NCI-H2029 treated with DMSO at 0.1 percent for 48 hours (cell line): ENCODE measurements at places on chromosomes 12 and 14.

DNA sequence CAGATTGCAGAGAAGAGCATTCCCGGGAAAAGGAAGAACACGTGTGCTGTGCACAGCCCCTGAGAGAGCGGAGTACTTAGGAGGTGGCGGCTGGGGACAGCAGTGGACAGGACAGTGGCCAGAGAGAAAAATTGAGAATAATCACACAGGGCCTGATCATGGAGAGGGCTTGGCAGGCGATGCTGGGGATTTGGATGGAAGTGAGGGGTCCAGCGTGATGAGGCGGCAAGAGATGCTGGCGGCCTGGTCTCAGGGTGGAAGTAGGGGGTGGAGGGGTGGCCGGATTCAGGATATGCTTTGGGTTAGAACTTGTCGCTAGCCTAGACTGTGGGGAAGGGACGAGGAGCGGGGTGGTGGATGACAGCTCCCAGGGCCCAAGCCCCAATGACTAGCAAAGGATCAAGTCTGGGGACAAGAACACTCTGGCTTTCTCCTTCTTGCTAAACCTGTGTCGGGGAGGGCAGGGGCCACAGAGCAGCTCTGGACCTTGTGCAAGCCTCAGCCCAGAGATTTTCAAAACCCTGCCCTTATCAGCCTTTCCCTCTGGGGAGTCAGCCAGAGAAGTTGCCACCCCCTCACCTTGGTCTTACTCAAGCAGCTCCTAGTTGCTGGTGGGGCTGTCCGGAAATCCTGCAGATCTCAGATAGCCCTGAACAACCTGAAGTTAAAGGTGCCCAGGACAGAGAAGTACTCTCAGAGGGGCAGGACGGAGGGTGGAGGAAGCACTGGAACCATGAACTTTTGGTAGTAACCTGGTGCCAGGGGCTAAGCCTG is 1.3 kb downstream of the HVCN1 start:
- DNase-seq, result no peak

DNA sequence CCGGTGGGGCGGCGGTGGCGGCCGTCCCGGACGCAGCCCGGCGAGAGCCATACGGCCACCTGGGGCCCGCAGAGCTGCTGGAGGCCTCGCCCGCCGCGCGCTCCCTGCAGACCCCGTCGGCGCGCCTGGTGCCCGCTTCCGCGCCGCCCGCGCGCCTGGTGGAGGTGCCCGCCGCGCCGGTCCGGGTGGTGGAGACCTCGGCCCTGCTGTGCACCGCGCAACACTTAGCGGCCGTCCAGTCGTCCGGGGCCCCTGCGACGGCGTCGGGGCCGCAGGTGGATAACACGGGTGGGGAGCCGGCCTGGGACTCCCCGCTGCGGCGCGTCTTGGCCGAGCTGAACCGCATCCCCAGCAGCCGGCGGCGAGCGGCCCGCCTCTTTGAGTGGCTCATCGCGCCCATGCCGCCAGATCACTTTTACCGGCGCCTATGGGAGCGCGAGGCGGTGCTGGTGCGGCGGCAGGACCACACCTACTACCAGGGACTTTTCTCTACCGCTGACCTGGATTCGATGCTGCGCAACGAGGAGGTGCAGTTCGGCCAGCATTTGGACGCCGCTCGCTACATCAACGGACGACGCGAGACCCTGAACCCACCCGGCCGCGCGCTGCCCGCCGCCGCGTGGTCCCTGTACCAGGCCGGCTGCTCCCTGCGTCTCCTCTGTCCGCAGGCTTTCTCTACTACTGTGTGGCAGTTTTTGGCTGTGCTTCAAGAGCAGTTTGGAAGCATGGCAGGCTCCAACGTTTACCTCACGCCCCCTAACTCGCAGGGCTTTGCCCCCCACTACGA is 716 bp downstream of the RIOX1 start:
- no peak for DNase-seq

GRCh38 chr14:57061009-57061711 is 207.5 kb downstream of the EXOC5 start:
- no peak for DNase-seq

GRCh38 chr14:89564286-89564957 is 147.4 kb upstream of the FOXN3 start:
- no peak for DNase-seq

DNA sequence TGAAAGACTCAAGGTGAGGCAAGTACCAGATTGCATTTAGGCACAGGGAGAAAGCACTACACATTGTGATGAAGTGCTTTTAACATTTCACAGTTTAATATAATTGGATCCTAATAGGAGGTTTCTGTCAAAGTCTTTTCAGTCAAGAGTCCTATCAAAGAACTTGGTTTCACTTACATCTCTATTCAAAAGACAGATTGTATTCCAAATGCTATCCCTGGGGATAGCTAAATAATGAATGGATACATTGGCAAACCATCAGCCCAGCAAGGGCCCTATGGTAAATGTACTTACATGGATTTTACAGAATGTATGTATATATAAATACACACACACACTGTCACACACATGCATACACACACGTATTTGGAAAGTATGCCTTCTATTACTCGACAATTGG is 655.5 kb upstream of the FLRT2 start:
- DNase-seq, result no peak

DNA sequence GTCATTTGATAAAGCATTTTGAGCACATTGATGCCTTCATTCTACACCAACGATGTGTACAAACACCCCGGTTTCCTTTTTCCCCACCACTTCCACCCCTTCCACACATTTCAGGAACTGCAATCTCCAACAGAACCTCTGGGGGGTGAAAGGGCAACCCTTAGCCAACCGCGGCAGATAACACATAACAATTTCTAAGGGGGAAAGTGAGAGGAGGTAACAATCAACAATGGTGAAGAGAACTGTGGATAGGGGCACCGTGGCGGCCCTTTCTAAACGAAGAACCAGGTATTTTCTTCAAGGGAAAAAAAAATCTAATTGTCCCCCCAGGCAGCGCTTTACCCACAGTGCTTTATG is 1.1 kb downstream of the KITLG start:
- peak; percentile 59 for DNase-seq

DNA sequence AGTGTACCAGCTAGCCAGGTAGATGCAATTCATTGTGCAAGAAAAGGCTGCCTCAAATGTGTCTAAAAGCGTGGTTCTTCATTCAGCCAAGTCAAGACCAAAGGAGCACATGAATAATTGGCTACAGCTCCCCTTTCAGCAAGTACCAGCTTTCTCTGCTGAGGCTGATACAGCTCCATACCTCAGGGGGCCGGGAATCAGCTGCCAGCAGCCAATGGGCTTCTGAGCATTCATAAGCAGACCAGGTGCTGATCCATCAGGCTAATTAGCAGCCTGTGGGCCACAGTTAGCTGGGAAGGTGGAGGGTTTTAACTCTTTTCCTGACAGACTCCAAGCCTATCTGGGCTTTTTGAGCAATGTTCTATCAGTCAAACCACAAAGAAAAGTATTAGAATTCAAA is 264.7 kb downstream of the APAF1 start:
- DNase-seq, result no peak

- DNase-seq, result no peak
Measured at GRCh38 chr14:105088812-105089745, 23.8 kb upstream of the GPR132 start.

DNA sequence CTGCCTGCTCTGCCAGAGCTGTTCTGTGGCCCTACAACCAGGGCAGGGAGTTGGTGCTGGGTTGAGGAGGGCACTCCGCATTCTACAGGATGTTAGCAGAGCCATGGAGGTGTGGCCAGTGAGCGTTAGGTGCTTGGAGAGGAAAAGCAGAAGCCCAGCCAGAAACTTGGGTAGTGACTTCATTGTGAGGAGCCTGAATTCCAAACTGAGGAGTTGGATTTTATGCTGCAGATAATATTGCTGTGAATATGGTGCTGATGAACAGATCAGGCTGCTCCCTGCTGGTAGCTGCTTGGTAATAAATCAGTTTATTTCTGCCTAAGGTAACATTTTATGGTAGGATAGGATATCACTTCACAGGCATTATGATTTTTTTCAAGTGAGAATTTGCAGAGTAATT is 7.1 kb upstream of the CCDC175 start:
- no peak for DNase-seq

- no peak for DNase-seq
Measured at GRCh38 chr14:75835737-75836136, 146.1 kb downstream of the TGFB3 start.

GRCh38 chr14:81172353-81172752 is 48.4 kb downstream of the GTF2A1 start:
- no peak for DNase-seq

GRCh38 chr12:58321414-58321813 is 380.0 kb downstream of the ATP23 start:
- DNase-seq, result no peak

DNA sequence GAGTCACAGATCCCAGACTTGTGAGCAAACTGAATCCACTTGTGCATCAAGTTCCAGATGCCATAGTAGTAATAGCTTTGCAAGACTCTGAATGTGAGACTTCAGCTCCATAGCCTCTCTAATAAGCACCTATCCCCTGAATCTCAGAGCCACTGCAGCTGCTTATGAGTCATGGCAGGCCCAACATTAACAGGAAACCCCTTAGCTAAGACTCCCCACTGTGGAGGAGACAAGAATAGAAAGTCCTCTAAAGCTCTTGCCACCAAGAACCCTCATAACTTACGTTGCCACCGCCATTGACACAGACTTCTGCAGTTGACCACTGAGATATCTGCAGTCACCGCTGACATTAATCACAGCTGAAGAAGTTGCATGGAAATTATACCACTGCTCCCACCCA is 62.9 kb upstream of the PDE3A start:
- no peak for DNase-seq

- DNase-seq, result no peak
Measured at GRCh38 chr14:24277071-24277470, 5.7 kb upstream of the RABGGTA start.

DNA sequence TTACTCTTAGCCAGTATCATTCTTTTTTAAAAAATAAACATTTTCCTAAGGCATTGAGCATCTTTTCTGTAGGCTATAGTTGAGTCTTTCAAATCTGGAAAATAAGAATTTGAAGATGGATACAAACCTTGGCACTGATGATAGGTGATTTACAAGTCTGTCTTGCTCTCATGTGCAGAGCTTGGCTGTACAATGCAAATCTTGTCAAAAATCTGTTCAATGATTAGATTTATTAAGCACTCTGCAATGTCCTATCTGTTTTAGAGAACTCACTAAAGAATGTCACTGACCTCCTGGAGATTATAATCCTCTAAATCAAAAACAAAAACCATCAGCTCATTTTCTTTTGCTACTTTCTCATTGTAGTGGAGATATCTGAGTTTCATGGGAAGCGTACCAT is 42.8 kb upstream of the AMIGO2 start:
- no peak for DNase-seq

GRCh38 chr12:49346659-49347310 is at the start of gene DNAJC22:
Gene DNAJC22, plus strand, starts transcription at chr12:49346888. Its CDS starts 1,985 bp downstream, at chr12:49348873.
- no peak for DNase-seq

DNA sequence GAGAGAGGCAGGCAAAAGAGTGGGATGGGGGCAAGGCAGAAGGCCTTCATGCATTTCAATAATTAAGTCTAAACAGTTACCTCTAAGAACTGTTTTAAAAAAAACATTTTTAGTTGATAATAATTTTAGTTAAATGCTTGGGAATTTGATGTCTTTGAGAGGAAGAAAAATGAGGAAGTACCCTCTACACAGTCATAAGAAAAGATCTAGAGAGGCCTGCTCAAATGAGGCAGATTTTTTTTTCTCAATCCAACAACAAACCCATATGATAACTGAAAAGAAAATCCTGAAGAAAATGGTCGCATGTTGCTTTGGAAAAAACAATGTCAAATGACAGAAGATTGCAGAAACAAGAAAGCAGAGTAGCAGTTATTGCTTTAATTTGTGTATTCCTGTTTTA is 25.6 kb downstream of the SINHCAF start:
- no peak for DNase-seq

DNA sequence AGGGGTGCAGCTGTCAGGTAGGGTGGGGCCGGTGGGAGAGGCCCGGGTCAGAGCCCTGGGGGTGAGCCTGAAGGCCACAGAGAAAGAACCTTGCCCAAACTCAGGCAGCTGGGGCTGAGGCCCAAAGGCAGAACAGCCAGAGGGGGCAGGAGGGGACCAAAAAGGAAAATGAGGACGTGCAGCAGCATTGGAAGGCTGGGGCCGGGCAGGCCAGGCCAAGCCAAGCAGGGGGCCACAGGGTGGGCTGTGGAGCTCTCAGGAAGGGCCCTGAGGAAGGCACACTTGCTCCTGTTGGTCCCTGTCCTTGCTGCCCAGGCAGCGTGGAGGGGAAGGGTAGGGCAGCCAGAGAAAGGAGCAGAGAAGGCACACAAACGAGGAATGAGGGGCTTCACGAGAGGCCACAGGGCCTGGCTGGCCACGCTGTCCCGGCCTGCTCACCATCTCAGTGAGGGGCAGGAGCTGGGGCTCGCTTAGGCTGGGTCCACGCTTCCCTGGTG is 10.5 kb downstream of the MMP14 start:
- no peak for DNase-seq

DNA sequence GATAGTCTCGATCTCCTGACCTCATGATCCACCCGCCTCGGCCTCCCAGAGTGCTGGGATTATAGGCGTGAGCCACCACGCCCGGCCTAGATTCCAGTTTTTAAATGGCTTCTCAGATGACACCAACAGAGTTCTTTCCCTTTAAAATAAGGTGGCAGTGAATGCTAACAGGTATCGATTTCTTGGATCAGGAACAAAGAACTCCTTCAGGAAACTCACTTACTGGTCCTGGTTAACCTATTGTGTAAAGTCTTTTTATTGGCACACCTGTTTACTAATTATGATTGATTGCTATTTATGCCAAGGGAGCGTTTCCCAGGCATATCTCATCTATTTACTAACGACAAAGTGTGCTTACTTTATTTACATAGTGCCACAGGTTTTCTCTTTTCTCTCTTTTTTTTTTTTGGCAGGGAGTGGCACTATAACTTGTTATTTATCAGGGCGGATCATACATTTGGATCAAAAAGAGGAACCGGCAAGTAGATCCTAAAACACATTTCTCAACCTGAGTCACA is 89.7 kb downstream of the GLT1D1 start:
- peak; percentile 82 for DNase-seq

GRCh38 chr14:99593971-99594841 is 9.8 kb downstream of the CCDC85C start:
- DNase-seq, result no peak

GRCh38 chr12:89244536-89244935 is 107.8 kb downstream of the DUSP6 start:
- no peak for DNase-seq

GRCh38 chr12:103780992-103781391 is 60.0 kb downstream of the NT5DC3 start:
- no peak for DNase-seq

DNA sequence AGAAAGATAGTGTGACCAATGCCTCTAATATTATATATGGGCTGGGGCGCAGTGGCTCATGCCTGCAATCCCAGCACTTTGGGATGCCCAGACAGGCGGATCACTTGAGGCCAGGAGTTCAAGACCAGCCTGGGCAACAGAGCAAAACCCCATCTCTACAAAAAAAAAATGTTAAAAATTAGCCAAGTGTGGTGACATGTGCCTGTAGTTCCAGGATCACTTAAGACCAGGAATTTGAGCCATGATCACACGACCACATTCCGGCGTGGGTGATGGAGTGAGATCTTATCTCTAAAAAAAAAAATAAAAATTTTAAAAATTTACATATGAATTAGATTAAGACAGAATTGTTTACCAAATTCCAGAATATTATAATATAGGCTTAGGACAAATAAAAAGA is 12.0 kb downstream of the TM7SF3 start:
- no peak for DNase-seq

GRCh38 chr12:47850153-47851084 is 30.7 kb upstream of the HDAC7 start:
- no peak for DNase-seq

GRCh38 chr12:110548678-110549077 is 34.4 kb downstream of the PPTC7 start:
- no peak for DNase-seq
